ENCODE measurements at places on chromosomes 7 and 10.
A peak's percentile ranks its signal among the peaks of the same experiment; 100 is the strongest.

GRCh38 chr7:22280031-22280430 is 76.9 kb downstream of the RAPGEF5 start:
- no peak for DNase-seq

DNA sequence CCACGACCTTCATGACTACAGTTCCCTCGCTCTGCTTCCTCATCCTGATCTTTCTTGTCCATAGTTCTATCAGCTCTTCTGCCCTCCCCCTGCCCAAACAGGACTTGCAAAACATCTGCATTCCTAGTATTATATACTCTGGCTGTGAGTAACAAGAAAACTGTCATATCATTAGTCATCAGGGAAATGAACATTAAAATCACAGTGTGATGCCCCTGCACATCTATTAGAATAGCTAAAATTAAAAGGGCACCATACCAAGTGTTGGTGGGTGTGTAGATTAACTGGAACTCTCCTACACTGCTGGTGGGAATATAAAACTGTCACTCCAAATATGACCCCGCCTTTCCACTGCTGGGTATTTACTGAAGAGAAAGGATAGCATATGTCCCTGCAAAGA is 141.8 kb downstream of the C7orf25 start:
- DNase-seq, result no peak

DNA sequence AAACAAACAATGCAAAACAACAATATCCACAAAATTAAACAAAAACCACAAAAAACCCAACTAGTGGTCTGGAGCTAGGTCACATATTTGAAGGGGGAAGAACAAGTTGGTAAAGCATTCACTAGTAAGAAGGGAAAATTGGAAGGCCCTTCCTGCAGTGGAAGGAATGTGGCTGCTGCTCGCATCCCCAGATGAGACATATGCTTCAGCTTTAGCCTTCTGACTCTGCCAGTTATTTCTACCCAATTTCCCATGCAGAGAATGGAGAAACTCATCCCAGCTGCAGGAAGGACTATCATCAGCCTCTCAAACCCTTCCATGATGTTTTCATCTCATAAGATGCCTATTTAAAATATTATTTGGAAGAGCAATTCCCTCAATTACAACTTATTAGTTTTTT is 176.6 kb downstream of the BMPER start:
- no peak for DNase-seq

GRCh38 chr10:133012573-133013359 is 70.4 kb upstream of the CFAP46 start:
- no peak for DNase-seq

GRCh38 chr7:76054123-76055120 is 6.5 kb downstream of the MDH2 start:
- no peak for DNase-seq

DNA sequence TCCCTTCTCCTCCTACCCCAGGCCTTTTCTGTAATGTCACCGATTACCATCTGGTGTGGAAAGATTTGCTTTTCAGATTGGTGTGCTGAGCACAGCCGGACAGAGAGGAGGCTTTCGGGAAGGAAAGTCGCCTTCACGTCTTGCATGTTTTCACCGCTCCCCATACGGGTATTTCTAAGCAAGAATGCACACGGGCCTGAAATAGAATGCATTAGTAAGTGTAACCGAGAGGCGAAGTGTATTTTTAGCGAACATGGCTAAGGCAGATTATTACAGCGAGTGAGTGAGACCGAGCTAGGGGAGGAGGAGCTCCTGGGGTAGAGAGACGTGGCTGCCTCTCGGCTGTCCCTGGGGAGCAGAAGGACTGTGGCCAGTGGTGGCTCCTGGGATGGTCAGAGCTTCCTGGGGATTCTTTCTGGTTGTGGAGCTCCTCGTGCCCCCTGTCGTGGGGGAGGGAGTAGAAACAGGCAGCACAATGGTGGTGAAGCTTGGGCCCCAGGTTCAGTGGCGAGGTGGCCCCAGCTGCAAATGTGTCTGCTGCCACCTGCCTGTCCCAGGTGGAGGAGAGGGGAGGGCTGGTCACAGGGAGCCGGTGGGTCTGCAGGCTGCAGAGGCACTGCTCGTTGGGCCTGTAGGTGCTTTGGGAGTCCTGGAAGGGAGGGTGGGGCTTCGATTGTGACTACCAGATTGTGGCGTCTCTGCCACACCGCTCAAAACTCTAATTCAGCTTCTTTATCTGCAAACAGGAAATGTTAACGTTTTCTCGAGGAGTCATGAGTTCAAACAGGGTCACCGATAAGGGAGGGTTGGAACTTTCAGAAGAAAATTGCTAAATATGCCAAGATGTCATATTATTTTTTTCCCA is 135.8 kb downstream of the CAMK1D start:
- peak; percentile 75 for DNase-seq

- no peak for DNase-seq
Measured at GRCh38 chr7:836429-836828, 4.2 kb downstream of the SUN1 start.

- DNase-seq, result no peak
Measured at GRCh38 chr10:119409906-119410305, 132.6 kb downstream of the RGS10 start.

DNA sequence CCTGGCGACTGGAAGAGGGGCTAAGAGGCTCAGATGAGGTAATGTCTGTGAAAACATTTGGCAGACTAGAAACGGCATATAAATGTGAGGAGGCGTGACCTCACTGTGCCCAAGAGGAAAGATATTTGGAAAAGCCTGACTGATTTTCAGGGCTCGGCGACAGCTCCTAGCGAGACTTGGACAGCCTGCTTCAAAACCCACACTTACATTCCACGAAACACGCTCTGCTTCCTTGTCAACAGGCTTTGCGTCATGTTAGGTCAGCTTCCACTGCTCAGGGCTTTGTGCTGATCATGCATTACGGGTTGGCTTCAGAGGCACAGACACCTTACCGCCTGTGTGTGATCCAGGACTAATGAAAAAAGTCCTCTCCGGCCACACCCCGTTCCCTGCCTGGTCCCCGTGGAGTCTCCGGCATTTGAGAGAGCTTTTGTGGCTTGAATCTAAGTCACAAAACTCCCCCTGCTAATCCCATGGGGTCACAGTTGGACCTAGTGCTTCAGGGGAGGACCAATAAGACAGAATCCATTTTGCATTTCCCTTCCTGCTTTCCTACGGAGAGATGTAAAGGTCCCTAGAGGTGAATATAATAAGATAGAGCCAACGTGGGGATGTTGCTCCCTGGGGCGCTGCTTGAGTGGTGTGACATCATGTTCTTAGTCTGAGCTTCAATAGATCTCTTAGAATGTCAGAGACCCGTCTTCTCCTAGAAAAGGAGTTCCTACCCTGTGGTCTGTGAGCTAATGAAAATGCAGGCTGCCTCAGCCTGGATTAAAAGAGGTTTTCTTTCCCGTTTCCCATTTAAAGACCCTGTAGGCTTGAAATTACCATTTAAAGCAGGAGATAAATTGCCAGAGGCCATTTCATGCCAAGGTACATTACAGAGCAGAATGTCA is 25.5 kb downstream of the FGFBP3 start:
- no peak for DNase-seq

GRCh38 chr7:66964411-66964810 is 31.0 kb downstream of the SBDS start:
- no peak for DNase-seq

DNA sequence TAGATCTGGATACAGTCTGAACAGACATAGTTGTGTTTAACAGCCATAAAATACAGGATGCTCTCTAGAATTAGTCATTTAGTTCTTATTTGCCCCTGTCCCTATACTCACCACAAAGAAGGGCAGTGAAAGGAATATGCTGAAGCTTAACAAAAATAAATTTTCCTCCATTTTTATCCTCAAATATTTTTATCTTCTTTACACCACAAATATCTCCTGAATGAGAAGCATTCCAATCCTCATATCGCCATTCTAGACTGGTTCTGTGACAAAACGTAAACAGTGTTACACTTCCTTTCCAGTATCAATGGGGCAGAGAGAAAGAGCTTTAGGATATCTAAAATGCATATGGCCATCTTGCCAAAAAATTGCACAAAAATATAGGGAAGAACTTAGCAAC is 1.6 kb downstream of the OR9A2 start:
- DNase-seq, result no peak

DNA sequence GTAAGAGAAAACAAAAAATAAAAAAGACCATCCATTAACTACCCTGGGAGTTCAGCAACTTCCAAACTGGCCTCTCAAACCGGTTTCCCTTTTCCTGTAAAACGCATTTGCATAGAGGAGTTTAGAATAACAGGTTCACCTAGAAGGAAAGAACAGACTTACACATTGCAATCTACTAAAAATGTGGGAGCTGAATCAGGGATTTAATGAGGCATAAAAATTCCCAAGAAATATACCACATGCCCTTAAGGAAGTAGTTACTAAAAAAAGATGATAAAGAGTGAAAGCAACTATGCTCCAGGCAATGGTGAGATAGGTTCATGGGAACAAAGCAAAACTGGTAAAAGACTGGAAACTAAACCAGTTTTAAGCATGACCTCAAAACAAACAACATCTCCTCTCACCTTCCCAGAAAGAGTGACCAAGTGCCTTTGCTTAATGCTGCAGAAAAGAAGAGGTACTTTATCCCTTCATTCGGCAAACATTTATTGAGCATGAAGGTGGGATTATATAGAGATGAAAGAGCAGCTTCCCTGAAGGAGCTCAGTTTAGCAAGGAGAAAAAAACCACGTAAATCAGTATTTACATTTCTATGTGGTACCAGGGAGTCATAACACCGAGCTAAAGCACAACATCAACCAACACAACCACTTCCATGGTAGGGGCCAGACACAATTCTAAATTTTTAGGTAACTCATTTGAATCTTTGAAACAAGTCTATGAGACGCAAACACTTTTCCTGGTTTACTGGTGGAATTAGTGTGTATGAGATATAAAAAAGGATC is 152.8 kb downstream of the SGMS1 start:
- DNase-seq, result no peak

- peak; percentile 77 for DNase-seq
Measured at GRCh38 chr7:139358541-139359365, 941 bp upstream of the LUC7L2 start.

- no peak for DNase-seq
Measured at GRCh38 chr10:7480742-7481367, 70.0 kb upstream of the SFMBT2 start.

DNA sequence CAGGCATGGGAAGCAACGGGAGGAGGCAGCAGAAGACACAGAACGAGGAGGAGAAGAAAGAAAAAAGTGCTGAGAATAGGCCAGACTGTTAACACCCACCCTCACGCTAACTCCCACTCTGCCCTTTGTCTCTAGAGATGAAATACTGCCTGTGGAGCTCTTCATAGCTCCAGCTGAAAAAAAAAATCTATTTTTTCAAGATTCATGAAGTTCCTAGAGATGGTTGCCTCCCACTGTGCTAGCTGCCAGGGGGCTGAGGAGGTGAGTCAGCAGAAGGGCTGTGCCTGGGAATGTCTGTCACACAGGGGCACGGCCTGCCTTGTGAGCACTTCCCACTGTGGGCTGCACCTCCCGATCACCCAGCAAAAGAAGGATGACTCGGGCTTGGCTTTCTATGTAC is 144.5 kb downstream of the RNF216 start:
- DNase-seq, result no peak

DNA sequence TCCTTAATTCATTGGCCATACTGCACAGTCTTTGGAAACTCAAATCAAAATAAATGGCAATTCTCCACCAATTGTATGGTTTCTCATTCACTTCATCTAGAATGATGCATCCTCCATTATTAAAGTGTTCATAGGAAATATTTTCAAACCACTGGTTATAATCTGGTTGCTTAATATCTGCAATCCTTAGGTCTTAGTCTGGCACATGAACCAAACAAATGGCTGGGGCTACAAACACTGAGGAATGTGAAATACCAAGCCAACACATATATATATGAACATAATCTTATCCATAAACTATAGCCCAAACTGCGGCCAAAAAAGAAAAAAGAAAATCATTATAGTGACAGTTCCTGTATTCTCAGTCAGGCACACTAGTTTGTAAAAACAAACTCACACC is 5.7 kb upstream of the MSS51 start:
- no peak for DNase-seq

GRCh38 chr7:72025381-72025960 is 386.7 kb downstream of the CALN1 start:
- no peak for DNase-seq

GRCh38 chr7:131532570-131533091 is 23.8 kb downstream of the PODXL start:
- DNase-seq, result no peak

- DNase-seq, result no peak
Measured at GRCh38 chr7:151313857-151314256, 27.8 kb upstream of the NUB1 start.

DNA sequence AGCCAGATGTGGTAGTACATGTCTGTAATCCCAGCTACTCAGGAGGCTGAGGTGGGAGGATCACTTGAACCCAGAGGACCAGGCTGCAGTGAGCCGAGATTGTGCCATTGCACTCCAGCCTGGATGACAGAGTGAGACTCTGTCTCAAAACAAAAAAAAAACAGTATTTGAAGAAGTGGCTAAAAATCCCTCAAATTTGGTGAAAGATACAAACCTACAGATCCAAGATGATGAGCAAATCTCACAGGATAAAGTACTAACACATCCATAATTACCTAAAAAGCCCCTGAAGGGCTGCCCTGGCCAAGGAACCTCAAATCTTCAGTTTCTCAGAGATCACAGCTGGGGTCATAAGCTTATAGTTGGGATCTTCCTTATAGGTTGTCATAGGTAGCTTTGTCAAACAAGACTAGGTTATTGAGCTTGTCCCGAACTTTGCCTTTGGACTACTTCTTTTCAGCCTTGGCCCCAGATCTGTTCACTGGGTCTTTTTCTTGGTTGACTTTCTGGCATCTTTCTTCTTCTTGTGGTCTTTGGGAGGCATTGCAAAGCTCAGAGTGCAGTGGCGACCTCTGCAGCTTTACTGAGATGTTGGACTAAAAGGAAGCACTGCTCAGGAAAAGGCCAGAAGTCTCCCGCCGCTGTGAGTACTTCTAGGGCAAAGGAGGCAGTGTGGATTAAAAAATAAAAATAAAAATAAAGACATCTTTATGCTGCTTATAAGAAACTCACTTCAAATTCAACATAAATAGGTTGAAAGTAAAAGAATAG is 28.6 kb upstream of the SAR1A start:
- DNase-seq, result no peak

GRCh38 chr7:7848246-7848645 is 120.3 kb upstream of the GLCCI1 start:
- peak; percentile 61 for DNase-seq

DNA sequence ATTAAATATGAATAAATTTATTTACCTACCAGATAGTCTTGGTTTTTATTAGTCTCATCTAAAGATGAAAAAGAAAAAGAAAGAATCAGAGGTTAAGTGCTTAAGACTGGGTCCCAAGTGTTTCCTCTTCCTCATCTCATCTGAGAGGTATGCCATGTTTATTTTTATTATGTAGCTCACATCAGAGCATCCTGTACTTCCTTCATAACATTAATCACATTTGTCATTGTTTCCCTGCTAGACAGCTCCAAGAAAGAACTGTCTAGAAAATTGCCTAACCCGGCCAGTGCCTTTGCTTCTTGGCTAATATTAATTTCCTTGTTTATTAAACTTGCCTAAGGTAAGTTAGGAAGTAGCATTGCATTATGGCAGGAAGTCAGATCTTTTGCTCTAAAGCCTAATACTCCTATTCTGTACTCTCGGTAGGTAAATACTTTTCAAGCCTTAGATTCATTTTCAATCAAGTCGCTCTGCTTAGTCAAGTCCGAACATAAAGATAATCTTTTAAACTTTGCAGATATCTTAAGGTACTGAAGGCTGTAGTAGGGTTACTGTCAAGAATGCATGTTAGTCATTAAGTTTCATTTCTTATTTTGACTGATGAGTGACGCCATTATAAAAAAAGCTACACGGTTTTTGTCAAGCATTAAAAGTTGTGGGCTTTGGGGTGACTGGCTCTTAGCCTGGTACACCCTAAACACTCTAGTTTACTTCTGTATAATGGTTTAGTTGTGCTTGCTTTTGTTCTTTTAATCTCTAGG is 47.4 kb downstream of the ZMYND11 start:
- DNase-seq, result no peak

- DNase-seq, result no peak
Measured at GRCh38 chr7:151173386-151174245, 6.1 kb upstream of the GBX1 start.

Data from MM.1S (cell line).